Mesothelial cell of epicardium (in vitro differentiated cells): ENCODE measurements at places on chromosomes 1 and 21.

GRCh38 chr1:88609051-88609450 is 75.0 kb upstream of the PKN2 start:
- DNase-seq = no peak
- no peak overlapping the region for H3K27ac ChIP-seq
- H3K4me3 ChIP-seq = no peak overlapping the region

- no peak overlapping the region for H3K4me3 ChIP-seq
- H3K27me3 ChIP-seq = no peaks in the 10 kb centered on the region
- H3K27ac ChIP-seq = no peak overlapping the region
- H3K36me3 ChIP-seq = peaks cover 4% of the 10 kb centered on the region
These were observed 1242.1 kb downstream of the PLA2G4A start for GRCh38 chr1:188070848-188071247.

GRCh38 chr1:10620776-10621175 is 146.0 kb downstream of the PEX14 start:
- DNase-seq = no peak
- H3K27me3 ChIP-seq = no peaks in the 10 kb centered on the region
- H3K27ac ChIP-seq = no peak overlapping the region

GRCh38 chr1:22204057-22204840 is 61.4 kb upstream of the WNT4 start:
- no peak for DNase-seq
- peaks cover 25% of the 10 kb centered on the region for H3K27me3 ChIP-seq
- no peak overlapping the region for H3K27ac ChIP-seq
- H3K4me1 ChIP-seq = peaks cover 32% of the 10 kb centered on the region
- H3K4me3 ChIP-seq = no peak overlapping the region
